ENCODE measurements at places on chromosomes 6 and 20. TPM values are rescaled to one million over a fixed set of nuclear protein-coding genes. Genes with fewer than 3 reads are reported as not detected.

The BPIFB4 gene
- not detected for total RNA-seq

The RAD21L1 gene
- total RNA-seq, result not detected

DNA sequence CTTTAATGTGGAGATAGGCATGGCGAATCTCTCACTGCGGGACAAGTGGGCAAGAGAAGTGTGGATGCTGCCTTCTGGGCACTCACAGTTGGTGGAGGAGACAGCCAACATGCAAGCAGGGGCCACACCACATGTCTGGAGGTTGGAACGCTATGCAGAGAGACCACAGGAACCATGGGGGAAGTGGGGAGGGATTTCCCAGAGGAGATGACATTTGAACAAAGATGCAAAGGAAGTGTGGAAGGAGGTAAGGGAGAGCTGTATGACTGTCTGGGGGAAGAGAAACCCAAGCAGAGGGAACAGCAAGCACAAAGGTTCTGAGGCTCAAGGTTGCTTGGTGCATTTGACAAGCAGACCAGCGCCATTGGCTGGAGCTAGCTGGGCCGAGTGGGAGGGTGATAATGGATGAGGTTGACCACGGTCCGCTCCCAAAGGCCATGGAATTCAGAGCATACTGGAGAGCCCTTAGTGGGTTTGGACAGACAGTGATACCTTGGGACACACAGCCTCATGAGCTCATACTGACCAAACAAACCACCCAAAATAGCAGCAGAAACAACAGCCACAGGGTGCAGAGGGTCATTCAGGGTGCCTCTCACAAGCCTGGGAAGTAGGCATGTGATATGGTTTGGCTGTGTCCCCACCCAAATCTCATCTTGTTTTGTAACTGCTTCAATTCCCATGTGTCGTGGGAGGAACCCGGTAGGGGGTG is 7.6 kb upstream of the FAM110A start:
- no peak for DNase-seq

DNA sequence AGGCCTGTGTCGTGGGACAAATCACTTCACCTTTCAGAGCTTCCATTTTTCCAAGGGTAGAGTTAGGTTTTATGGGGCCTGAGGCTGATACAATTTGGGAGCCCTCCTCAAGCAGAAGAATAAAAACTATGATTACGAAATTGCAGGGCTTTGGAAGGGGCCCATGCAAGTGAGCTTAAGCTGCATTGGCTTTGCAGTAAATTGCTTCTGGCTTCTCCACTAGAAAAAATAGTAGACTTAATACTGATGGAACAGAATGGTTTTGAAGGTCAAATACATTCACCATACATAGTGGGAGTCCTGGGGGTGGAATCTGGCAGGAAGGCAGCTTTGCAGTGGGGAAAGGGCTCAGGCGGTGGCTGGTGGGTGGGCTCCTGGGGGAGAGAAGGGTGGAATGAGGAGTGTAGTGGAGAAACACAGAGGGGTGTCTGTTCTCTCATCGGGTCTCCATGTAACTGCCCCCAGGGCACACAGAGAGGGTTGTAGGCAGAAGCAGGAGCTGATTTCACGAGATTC is 55.9 kb upstream of the RNF24 start:
- peak; percentile 19 for DNase-seq
